ENCODE measurements at places on chromosomes 11 and 22.
A peak's percentile ranks its signal among the peaks of the same experiment; 100 is the strongest.

DNA sequence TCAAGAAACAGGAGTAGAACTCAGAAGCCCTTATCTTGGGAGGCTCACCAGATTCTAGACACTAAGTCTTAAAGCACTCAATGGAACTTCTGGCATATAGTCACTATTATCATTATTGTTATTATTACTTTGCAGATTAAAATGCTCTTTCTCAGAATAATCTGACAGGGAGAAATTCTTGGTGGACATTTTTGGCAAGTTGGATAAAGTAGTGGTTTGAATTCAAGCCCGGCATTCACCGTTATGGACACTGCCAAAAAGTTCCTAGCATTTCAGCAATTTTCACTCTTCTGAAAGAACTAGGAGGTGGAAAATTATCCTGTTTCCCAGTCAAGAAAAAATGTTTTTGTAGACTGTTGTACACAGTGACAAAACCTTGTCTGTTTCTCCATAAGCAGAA lies 179.6 kb upstream of the ISX start:
- no peak for DNase-seq

DNA sequence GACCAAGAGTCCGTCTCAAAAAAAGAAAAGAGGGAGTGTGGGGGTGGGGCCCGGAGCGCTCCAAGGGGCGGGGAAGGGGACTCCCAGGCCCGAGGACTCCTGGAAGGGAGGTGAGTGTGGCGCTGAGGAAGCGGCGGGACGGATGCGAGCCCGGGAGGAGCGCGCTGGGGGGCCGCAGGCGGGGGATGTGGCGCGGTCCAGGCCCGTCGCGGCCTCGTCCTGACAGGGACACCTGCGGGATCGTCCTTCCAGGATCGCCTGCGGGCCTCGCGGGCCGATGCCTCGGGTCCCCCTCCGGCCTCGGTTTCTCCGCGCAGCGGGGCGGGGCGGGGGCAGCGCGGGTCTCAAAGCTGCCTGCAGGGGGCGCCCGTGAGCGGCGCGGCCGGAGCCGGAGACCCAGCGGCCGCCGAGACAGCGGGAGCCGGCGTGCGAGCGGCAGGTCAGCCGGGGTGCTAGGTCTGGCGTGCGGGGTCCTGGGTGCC lies 3.8 kb upstream of the ADORA2A start:
- DNase-seq, result peak; percentile 68

DNA sequence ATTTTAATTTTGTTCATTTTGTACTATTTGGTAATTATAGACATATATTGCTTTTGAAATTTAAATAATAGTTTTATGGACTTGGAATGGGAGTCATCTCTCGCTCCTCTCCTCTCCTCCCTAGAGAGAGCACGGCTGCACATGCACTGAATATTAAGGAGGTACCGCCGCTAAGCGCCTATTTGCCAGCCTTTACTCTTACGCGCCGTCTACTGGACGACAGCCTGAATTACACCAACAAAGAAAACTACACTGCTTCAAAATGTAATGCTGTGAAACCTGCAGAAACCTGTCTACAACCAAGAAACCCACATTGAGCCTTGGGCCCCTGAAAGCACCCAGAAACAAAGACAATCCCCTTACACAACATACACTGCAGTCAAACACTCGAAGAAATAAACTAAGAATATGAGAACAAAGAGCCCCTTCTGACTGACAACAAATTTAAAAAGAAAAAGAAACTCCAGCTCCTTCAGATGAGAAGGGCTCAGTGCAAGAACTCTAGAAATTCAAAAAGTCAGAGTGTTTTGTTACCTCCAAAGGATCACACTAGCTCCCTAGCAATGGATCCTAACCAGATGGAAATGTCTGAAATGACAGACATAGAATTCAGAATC lies 737.2 kb downstream of the LRRC4C start:
- DNase-seq, result no peak

- no peak for DNase-seq
Measured at GRCh38 chr22:39487826-39488520, 14.1 kb upstream of the MIEF1 start.

GRCh38 chr22:49097966-49098365 lies 729.7 kb downstream of the BRD1 start:
- no peak for DNase-seq

DNA sequence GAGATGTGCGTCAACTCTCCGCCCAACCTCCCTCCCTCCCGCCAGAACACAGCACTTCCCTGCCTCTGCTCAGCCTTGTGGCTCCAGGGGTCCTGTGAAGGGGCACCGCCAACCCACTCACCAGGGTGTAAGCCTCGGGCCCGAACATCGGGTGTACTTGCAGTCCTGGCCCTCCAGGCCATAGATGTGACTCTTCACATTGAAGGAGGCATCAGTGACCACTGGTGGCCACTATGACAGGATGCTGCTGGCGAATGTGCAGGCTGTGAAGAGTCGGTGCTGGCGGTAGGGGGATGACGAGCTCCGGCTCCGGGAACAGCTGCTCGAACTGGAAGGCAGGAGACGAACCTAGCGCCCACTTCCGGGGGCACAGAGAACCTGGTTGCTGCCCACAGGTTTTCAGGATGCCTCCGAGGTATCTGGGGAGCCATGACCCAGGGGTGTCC lies 97.4 kb downstream of the MED15 start:
- no peak for DNase-seq

GRCh38 chr11:93490996-93491618 lies 52.1 kb downstream of the SMCO4 start:
- DNase-seq, result no peak

DNA sequence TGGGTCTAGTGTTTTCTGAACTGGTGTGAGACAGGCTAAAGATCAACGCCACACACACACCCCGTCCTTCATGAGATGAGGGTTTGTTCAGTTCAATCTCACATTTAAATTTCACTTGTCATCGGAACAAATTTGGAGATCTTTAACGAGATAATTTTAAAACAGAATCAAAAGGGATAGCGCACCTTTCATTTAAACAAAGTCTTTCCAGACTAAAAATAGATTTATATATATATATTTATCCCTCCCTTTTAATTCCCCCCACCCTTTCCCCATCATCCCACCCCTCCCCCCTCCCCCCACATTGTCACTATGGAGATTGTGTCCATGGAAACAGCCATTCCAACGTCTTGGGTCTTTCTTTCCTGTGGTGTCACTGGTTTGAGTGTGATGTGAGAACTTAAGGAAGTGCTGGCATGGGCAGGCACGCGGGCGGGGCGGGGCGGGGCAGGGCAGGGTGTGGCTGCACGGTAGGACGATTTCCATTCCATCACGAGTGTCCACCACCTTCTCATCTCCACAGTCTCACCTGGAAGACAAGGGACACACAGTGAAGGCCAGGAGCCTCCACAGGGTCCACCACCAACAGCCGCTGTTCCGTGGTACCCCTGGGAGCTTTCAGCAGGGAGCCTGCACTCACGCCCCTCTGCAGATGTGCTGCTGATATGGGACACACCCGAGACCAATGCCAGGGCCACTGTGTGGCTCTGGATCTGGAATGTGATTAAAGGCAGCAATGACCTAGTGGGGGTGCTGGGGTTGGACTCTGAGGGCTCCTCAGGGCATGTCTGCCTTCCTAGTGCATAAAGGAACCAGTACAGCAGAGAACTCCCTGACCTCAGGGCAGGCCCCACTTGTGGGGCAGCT lies 30.5 kb upstream of the CYP2D6 start:
- DNase-seq, result no peak

DNA sequence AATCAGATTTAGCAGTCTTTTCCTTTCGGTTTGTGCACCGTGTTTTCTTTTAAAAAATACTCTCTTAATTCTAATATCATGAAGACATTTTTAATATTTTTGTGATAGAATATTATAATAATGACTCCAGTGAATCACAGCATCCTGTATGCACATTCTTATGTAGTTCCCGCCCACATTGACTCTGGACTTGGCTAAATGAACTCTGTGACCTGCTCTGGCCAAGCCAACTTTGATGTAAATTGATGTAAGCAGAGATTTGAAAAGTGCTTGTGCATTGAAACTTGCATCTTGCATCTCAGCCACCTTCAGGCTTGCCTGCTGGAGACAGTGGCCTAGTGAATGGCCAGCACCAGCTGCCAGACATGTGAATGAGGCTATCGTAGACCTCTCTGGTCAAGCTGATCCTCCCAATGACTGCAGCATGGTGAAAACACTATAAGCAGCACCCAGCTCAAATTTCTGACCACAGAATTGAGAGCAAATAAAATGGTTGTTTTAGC lies 29.2 kb upstream of the PGM2L1 start:
- no peak for DNase-seq

DNA sequence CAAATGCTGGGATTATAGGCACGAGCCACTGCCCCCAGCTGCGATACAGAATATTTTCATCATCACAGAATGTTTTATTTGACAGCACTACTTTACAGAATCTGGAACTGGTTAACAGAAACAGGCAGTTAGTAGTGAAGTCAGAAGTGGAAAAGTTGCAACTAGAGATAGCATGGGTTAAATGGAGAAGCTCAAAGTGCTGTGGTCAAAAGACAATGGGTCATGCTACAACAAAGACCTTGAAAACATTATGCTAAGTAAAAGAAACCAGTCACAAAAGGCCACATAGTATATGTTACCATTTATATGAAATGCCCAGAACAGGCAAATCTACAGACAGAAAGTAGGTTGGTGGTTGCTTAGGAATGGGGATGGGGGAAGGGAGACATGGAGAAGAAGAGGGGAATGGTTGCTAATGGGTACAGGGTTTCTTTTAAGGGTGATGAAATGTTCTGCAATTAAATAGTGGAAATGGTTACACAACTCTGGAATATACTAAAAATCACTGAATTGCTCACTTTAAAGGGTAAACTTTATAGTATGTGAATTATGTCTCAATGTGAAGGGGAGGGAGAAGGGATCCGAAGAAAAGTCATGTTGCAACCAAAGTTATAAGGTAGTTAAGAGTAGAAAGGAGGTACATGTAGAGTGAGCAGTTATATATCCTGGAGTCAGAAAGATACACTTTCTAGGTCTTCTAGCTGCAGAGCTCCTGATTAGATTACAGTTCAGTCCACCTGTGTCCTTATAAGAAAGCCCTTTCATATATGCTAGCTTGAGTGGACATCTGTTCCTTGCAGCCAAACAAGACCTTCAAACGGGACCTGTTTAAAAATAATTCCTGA lies 46.3 kb upstream of the RAPSN start:
- DNase-seq, result no peak

DNA sequence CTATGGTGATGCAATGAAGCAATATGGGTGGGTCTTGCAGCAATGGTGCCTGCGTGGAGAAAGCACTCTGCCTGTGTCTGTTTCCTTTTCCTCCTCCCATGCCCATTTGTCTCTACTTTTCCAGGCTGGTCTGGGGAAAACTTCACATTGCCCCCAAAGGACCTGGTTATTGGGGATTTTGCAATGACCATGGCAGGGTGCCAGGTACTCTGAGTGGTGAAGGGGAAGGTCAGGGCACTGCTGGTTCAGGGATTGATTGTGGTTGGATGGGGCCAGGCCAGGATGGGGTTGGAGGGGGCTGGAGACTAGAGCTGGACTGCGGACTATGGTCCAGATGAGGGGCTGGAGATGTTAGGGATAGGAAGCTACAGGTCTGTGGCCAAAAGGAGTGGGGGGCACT lies 92.1 kb downstream of the INSC start:
- DNase-seq, result no peak

DNA sequence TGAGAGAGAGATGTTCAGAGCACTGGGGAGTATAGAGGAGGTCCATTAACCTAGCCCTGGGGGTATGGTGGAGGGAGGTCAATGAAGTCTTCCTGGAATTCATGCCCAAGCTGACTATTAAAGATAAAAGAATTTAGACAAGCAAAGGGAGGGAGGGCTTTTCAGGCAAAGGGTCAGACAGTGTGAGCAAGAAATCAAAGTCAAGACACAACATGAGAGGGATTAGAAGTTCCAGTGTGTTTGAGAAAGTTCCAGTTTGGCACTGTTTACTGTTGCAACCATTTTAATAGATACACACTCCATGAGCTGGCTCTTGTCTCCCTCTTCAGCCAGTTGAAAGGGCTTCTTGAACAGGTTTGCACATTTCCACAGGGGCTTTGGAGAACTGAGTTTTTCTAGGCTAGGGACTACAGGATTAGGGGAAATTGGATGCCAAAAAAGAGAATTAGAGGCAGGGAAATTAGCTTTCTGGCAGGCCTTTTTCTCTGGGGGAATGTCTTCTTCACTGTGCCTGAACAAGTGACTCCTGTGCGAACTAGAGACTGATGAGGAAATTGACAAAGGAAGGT lies 14.7 kb upstream of the NNMT start:
- no peak for DNase-seq

DNA sequence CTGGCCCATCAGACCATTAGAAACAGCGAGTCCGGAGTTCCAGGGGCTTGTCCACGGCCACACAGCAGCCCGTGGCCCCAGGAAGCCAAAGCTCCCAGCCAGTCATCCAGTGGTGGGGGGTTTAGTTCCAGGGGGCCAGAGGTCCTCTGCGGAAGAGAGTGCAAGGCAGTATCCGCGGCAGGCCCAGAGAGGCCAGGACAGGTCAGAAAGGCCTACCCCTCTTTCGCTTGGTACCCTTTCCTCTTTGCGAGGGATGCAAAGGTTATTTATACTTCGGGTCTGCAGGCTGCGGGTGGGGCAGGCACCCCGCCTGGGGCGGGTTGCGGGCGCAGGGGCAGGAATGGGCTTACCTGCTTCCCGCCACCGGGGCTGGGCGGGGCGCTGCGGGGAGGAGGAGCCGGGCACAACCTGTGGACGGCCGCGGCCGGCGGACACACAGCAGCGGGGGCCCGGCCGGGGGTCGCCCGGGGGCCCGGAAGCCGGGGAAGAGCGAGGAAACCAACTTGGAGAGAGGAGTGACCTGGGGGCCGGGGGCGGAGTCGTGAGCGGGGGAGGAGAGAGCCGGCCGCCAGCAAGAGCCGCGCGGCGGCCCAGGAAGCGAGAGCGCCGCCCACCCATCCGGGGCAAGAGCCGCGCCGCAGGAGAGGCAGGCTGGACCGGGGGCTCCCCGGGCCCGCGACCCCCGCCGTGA lies at the start of gene SH3BP1:
Gene SH3BP1, plus strand, starts transcription at position 600 of the 691 bp plus-strand sequence. CDS start 119 bp downstream, outside the sequence.
- peak; percentile 57 for DNase-seq

DNA sequence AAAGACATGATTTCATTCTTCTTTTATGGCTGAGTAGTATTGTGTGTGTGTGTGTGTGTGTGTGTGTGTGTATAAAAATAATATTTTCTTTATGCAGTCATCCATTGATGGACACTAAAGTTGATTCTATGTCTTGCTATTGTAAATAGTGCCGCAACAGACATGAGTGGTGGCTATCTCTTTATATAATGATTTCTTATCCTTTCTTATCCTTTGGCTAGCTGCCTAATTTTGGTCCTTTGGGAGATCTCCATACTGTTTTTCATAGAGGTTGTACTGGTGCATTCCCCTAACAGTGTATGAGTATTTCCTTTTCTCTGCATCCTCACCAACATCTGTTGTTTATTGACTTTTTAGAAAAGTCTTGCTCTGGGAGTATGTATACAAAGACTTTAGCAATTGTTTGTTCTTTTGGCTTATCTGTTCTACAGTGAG lies 107.0 kb downstream of the STIM1 start:
- no peak for DNase-seq

All from CD4-positive, alpha-beta T cell treated with Interleukin-12 subunit alpha and Interleukin-12 subunit beta, for 1 hour (primary cell).